Adrenal gland (tissue), 19 donors: ENCODE measurements at places on chromosomes 2 and 18. TPM values are rescaled to one million over a fixed set of nuclear protein-coding genes. Genes with fewer than 3 reads are reported as not detected.
A peak's percentile ranks its signal among the peaks of the same experiment; 100 is the strongest.

DNA sequence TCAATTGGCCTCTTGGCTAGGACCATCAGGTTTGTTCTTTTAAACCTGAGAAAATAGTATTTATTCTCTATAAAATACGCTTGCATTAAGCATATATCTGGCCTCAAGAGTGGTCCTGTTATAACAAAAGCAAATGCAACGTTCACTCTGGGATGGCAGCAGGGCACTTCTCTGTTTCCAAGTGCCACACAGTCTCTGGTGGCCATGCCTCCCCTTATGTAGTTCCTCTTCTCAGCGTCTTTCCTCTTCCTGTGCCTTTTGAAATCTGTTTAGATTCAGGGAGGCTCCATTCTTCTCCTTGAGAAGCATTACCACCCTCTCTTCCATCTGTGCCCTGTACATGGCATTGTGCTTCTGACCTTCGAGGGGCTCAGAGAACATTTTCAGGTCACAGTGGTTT lies 51.9 kb downstream of the TSHZ1 start:
- no peak for DNase-seq

- no peak for DNase-seq
These were observed 364.6 kb downstream of the LRP1B start for GRCh38 chr2:141766225-141766624.

- DNase-seq: peak; percentile 79
These were observed 246.3 kb downstream of the TNS1 start for GRCh38 chr2:217756375-217757107.

DNA sequence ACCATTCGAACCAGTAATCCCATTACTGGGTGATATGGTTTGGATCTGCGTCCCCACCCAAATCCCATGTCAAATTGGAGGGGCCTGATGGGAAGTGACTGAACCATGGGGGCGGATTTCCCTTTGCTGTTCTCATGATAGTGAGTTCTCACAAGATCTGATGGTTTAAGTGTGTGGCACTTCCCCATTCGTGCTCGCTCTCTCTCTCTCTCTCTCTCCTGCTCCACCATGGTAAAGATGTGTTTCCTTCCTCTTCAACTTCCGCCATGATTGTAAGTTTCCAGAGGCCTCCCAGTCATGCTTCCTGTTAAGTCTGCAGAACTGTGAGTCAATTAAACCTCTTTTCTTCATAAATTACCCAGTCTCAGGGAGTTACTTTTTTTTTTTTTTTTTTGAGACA lies 62.6 kb downstream of the NBAS start:
- no peak for DNase-seq

GRCh38 chr2:219109471-219109870 lies 48.8 kb upstream of the IHH start:
- DNase-seq: no peak

DNA sequence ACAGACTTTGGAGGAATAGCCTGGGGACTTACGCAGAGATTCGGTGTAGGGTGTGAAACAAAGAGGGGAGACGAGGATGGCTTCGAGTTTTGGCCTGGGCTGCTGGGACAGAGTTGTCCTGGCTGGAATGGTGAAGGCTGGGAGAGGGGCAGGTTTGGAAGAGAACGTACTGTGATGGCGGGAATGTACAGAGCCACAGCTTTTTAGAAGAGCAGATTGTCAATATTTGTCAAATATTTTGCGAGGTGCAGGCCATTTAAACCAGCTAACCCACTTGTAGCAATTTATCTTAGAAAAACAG lies 14.4 kb upstream of the ITM2C start:
- DNase-seq: no peak

DNA sequence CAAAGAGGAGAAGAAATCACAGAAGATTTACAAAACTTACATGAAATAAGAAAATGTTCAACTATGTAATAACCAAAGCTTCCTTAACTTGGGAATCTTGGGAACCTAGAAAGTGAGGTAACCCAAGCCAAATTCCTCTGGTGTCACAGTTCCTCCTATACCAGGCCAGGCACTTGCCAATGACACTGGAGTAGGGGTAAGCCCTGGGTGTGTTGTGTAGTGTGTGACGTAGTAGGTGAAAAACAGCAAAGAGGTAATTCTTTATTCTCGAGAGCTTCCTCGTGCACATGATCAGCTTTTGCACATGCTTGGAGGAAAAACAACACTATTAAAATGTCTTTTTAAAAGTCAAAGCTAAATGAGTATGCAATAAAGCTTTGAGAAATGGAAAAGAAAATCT lies 118.0 kb downstream of the METTL8 start:
- DNase-seq: no peak

AMER3 gene
- polyA plus RNA-seq: 0.13 TPM

ITGAV gene
- polyA plus RNA-seq: 14.9 TPM

DNA sequence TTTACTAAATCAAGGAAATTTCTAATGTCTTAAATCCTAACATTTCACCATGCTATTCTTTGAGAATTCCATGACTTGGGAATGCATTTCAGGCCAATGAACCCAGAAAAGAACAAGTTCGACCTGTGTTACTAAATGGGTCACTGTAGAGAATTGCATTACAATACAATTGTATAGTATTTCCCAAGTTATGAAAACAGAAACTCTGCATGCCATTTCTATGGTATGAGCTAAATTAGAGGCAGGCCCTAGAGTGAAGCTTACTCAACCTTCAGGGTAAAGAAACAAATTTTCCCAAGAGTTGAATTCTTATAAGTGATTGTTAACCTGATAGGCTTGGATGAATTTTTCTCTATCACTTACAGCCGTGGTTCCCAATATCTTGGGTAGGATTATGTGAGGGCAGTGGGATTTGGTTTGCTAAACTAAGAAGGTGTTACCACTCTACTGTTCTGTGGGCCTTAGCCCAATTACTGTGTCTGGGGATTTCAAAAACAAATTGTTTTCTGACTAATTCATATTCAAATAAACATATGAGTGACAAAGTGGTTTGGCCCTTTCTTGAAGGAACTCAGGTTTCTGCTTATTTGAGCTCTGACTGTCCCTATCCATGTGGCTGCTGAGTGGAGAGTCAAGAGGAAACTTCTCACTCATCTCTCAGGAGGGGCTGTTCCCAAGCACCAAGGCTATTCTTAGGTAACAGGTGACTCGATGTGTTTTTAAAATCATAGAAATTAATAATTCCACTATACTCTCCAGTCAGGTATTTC lies 11.2 kb upstream of the SERPINB7 start:
- no peak for DNase-seq

SNTG2 gene
- polyA plus RNA-seq: 0.72 TPM

CPS1 gene
- polyA plus RNA-seq: 1.7 TPM

GRCh38 chr2:45713591-45713990 lies 62.1 kb downstream of the PRKCE start:
- DNase-seq: no peak

RUFY4 gene
- polyA plus RNA-seq: 0.98 TPM

DNA sequence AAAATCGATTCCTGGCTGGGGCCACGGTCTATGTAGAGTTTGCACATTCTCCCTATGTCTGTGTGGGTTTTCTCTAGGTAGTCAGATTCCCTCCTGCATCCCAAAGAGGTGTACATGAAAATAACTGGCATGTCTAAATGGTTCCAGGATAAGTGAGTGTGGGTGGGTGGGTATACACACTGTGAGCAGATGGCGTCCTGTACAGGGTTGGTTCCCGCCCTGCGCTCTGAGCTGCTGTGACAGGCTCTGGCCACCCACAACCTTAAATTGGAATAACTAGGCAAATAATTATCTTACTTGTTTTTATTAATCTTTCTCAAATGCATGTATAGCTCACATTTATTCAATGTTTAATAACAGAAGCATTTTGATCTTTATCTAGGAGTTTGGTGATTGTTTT lies 16.3 kb downstream of the THOC1 start:
- no peak for DNase-seq

- no peak for DNase-seq
These were observed 144.3 kb upstream of the TFPI start for GRCh38 chr2:187698374-187699110.

GRCh38 chr2:240928476-240929363 lies 22.6 kb downstream of the CROCC2 start:
- DNase-seq: peak; percentile 33

DNA sequence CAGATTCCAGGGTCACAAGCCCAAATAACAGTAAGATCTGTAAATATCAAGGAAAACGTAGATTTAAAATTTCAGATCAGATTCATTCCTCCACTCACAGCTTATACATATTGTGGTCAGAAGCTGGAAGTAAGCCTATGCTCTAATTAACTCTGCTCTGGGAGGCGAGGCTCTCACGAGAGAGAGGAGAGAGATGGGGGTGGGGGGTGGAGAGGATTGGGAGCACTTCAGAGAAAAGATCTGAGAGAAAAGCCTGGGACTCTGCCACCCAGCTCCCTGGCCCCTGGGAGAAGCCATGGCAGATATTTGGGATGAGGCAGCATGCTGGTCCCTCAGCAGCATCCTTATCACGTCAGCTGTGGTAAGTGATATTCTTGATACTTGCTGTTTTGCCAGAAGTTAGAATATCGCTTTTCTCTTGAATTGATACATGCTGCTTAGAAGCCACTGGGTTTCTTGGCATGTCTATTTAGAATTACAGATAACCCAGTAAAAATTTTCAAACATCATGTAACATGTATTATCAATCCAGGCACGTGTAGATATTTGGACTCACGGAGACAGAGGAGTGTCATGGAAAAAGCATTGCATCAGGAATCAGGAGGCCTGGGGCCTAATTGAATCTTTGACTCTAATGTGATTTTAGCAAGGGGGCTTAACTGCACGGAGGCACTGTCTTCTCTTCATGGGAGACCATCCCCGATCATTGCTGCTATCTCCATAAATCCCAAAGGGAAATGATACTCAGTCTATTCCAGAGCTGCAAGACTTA lies 265.4 kb downstream of the HRH4 start:
- no peak for DNase-seq

SERPINB12 gene
- polyA plus RNA-seq: not detected

TLX2 gene
- 22.8 TPM for polyA plus RNA-seq

GRCh38 chr2:33153008-33153407 lies 206.3 kb downstream of the LTBP1 start:
- DNase-seq: no peak

- no peak for DNase-seq
These were observed at the start of gene FER1L5 for GRCh38 chr2:96642564-96643360. Gene FER1L5, plus strand, starts transcription at chr2:96642764. Its CDS starts 73 bp downstream, at chr2:96642837.

DNA sequence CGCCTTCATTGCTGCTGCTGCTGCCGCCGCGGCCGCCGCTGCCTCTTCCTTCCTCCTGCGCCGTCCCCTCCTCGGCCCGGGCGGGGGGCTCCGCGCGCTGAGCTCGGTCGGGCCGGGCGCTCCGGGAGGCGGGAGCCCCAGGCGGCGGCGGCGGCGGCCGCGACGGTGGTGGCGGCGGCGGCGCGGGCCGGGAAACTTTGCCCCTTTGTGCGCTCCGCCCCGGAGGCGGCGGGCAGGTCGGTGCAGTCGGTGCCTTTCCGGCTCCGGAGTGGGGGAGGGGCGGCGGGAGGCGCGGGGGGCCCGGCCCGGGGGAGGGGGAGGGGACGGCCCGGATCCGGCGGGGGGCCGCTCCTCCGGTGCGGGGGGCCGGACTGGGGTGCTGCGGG lies 205 bp downstream of the TET3 start:
- DNase-seq: peak; percentile 68

GRHL1 gene
- 0.98 TPM for polyA plus RNA-seq

- peak; percentile 56 for DNase-seq
These were observed 13.3 kb downstream of the TWIST2 start for GRCh38 chr2:238861013-238861730.

GRCh38 chr2:232843834-232844233 lies 26.2 kb upstream of the SNORC start:
- no peak for DNase-seq

DNA sequence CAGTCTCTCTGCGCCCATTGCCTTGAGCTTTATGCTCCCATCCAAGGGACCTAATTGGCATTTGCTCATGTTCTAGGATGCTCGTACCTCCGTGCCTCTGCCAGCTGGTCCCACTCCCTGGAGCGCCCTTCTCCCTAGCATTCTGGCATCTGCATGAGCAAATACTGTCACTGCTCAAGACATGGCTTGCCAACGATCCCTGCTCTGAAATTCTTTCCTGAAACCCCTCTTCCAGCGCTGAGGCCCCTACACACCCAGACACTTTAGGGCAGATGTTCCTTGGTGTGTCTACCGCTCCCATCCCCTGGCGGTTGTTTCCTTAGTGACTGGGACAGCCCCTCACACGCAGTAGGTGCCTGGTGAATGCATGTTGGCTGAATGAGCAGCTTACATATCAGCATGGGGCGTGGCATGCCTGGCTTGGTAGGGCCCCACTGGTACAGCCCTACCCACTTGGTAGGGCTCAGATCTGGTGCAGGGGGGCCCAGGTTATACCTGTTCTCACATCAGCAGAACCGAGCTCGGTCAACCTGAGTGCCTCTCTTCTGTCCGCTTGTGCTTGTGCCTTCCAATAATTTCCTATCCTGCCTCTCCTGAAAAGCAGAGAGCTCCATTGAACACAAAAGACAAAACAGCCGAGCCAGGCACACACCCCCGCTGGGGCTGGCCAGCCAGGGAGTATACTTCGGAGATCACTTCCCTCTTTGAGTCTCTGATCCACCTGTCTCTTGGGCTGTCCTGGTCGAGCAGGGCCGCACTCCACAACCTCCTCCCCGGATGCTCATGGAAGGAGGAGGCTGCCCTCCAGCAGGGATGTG lies 59.2 kb downstream of the INHBB start:
- no peak for DNase-seq

DNA sequence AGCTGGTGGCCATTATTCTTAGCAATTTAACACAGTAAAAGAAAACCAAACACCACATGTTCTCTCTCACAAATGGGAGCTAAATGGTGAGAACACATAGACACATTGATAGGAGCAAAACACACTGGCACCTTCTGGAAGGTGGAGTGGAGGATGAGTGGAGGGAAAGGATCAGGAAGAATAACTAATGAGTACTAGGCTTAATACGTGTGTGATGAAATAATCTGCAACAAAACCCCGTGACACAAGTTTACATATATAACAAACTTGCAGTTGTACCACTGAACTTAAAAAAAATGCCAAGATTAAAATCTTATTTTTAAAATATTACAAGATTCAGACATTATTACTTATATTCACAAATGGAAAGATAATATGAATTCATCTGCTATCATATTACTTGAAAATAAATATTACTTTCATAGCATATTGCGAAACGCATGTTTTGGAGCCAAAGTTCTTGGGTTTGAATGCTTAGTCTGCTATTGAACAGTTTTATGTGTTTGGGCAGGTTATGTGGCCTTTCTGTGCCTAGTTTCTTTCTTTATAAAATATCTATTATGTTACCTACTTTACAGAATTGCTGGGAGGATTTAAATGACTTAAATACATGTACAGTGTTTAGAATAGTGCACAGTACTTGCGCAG lies 20.5 kb downstream of the ANKRD62 start:
- no peak for DNase-seq

- DNase-seq: no peak
These were observed 251.7 kb downstream of the NCKAP5 start for GRCh38 chr2:133316557-133316956.

GRCh38 chr2:166372046-166372445 lies 3.7 kb downstream of the SCN9A start:
- no peak for DNase-seq

DNA sequence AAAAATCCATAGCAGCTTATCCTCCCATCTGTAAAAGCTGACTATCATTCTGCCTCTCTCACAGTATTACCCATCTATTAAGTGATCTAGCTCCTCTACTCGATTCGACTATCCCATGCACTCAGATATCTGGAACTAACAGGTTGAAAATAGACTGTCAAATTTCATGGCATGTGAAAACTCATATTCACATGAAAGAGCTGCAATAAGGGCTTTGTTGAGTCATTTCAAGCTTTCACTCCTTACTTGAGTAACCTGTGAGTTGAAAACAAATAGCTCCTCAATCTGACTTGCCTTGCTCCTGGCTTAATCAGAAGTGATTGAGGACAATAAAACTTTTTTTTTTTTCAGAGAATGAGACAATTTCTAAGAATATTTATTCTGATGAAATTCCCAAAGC lies 192.4 kb upstream of the ERBB4 start:
- DNase-seq: no peak
